ENCODE measurements at places on chromosomes 12 and 14.
A peak's percentile ranks its signal among the peaks of the same experiment; 100 is the strongest.

- no peak for DNase-seq
Observed at GRCh38 chr12:103318566-103318965, 177.2 kb downstream of the C12orf42 start.

- DNase-seq, result peak; percentile 52
Observed at GRCh38 chr12:91662021-91662420, 479.4 kb upstream of the DCN start.

GRCh38 chr12:56766535-56766934, 3.4 kb downstream of the HSD17B6 start:
- no peak for DNase-seq

- DNase-seq, result no peak
Observed at GRCh38 chr12:76901628-76902380, 23.0 kb upstream of the CSRP2 start.

- no peak for DNase-seq
Observed at GRCh38 chr12:123949770-123950165, 22.9 kb downstream of the CCDC92 start.

- no peak for DNase-seq
Observed at GRCh38 chr12:54041097-54041690, 8.3 kb downstream of the HOXC5 start.

DNA sequence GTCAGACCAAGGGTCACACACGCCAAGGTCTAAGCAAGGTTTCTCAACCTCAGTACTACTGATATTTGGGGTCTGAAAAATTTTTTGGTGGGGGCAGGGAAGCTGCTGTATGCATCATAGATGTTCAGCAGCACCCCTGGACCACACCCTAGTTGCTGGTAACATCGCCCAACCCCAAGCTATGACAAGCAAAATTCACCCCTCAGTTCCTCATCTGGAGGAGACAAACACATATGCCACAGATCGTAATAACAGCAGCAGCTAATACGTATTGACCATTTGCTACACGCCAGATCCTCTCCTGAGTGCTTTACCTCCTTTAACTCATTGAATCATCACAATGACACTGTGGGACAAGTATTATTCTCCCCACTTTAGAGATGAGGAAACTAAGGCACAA, 46.4 kb downstream of the ACTN1 start:
- no peak for DNase-seq
